ENCODE measurements at places on chromosomes 13 and 19. TPM values are rescaled to one million over a fixed set of nuclear protein-coding genes. Genes with fewer than 3 reads are reported as not detected.
A peak's percentile ranks its signal among the peaks of the same experiment; 100 is the strongest.

Gene PINLYP
- total RNA-seq, result 10.6 TPM

Gene MAU2
- total RNA-seq, result 47.8 TPM

Gene APBA3
- 28.1 TPM for total RNA-seq

Gene SWSAP1
- 3.0 TPM for total RNA-seq

Gene CAPN12
- total RNA-seq, result 9.6 TPM

GRCh38 chr19:824885-825284 lies 2.8 kb upstream of the AZU1 start:
- no peaks in the 10 kb centered on the region for H3K36me3 ChIP-seq
- peaks cover 7% of the 10 kb centered on the region for H3K4me1 ChIP-seq
- no peak for DNase-seq

GRCh38 chr13:97631158-97631557 lies 197.2 kb downstream of the RAP2A start:
- H3K4me3 ChIP-seq, result no peak overlapping the region
- no peak overlapping the region for H3K27ac ChIP-seq
- peak; percentile 53 for DNase-seq

- H3K27ac ChIP-seq, result peak overlapping the region; percentile 89
- peaks cover 67% of the 10 kb centered on the region for H3K27me3 ChIP-seq
- peaks cover 18% of the 10 kb centered on the region for H3K4me1 ChIP-seq
- H3K4me3 ChIP-seq, result peak overlapping the region; percentile 83
Measured at GRCh38 chr19:45677351-45678230, 9.6 kb downstream of the GIPR start.

DNA sequence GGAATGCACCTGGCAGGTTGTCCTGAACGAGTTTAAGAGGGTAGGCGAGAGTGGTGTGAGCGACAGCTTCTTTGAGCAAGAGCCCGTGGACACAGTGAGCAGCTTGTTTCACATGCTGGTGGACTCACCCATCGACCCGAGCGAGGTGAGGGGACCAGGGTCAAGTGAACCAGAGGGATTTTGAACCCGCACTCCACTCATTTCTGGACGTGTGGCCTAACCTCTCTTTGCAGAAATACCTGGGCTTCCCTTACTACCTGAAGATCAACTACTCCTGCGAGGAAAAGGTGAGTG lies 1.7 kb downstream of the CATSPERG start:
- peaks cover 3% of the 10 kb centered on the region for H3K27me3 ChIP-seq
- peaks cover 2% of the 10 kb centered on the region for H3K36me3 ChIP-seq
- DNase-seq, result no peak
- peaks cover 11% of the 10 kb centered on the region for H3K4me1 ChIP-seq

DNA sequence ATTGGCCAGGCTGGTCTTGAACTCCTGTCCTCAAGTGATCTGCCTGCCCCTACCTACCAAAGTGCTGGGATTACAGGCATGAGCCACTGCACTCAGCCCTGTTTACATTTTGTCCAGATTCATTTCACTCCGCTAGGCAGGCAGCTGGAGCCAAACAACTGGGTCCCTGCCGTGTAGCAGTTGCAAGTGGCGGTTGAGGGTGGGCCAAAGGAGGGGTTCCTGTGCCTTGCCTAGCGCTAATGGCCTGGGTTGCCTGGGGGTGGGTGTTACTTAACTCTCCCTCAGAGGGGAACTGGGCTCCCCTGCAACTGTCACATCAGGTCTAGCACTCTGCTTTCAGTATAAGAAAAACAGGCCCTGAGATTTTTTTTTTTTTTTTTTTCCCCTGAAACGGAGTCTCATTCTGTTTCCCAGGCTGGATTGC lies 7.4 kb downstream of the ACP5 start:
- H3K4me3 ChIP-seq, result no peak overlapping the region
- no peaks in the 10 kb centered on the region for H3K27me3 ChIP-seq
- no peak overlapping the region for H3K27ac ChIP-seq
- DNase-seq, result no peak

GRCh38 chr13:78460176-78460575 lies 143.2 kb downstream of the POU4F1 start:
- no peak overlapping the region for H3K4me3 ChIP-seq
- no peaks in the 10 kb centered on the region for H3K27me3 ChIP-seq
- H3K36me3 ChIP-seq, result no peaks in the 10 kb centered on the region
- H3K4me1 ChIP-seq, result no peaks in the 10 kb centered on the region
- H3K27ac ChIP-seq, result no peak overlapping the region

GRCh38 chr19:35107545-35107944 lies 8.1 kb upstream of the FXYD3 start:
- H3K4me1 ChIP-seq, result peaks cover 13% of the 10 kb centered on the region
- no peaks in the 10 kb centered on the region for H3K27me3 ChIP-seq
- no peak for DNase-seq
- H3K4me3 ChIP-seq, result no peak overlapping the region

- H3K27ac ChIP-seq, result no peak overlapping the region
- H3K27me3 ChIP-seq, result peaks cover 20% of the 10 kb centered on the region
- no peak for DNase-seq
- peaks cover 22% of the 10 kb centered on the region for H3K4me1 ChIP-seq
Measured at GRCh38 chr19:45253396-45254027, 2.4 kb downstream of the MARK4 start.

DNA sequence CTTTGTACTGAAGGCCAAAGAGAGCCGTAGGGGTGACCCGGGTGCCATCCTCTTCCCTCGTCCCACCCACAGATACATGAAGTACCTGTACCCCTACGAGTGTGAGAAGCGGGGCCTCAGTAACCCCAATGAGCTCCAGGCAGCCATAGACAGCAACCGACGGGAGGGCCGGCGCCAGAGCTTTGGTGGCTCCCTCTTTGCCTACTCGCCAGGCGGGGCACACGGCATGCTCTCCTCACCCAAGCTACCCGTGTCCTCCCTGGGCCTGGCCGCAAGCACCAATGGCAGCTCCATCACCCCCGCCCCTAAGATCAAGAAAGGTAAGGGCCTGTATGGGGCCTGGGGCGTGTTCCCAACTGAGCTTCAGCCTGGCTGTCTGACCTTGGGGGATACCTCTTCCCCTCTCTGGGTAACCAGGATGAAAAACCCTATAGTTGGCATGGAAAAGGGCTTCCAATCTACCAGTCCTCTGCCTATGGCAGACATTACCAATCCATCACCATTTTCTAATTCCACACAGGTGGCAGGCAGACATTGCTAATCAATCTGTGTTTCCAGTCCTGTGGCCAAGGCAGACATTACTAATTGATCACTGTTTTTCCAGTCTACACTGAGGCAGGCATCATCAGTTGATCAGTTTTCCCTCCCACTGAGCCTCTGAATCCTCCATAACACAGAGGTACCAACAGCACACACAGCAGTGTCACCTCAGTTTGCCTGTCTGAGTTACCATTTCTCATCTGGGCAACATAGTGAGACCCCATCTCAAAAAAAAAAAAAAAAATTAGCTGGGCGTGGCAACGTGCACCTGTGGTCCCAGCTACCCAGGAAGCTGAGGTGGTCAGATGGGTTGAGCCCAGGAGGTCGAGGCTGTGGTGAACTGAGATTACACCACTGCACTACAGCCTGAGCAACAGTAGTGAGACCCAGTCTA lies 19.1 kb upstream of the WDR18 start:
- no peak for DNase-seq
- peaks cover 9% of the 10 kb centered on the region for H3K4me1 ChIP-seq
- no peaks in the 10 kb centered on the region for H3K27me3 ChIP-seq

- H3K27ac ChIP-seq, result no peak overlapping the region
- H3K27me3 ChIP-seq, result peaks cover 46% of the 10 kb centered on the region
- DNase-seq, result peak; percentile 96
- H3K36me3 ChIP-seq, result no peaks in the 10 kb centered on the region
Measured at GRCh38 chr19:50204811-50205675, 1.6 kb downstream of the MYH14 start.

GRCh38 chr13:106918557-106918860 lies 350.6 kb upstream of the ARGLU1 start:
- no peak overlapping the region for H3K27ac ChIP-seq
- H3K4me1 ChIP-seq, result peaks cover 79% of the 10 kb centered on the region
- no peak for DNase-seq
- no peaks in the 10 kb centered on the region for H3K27me3 ChIP-seq
- H3K4me3 ChIP-seq, result peak overlapping the region; percentile 67

DNA sequence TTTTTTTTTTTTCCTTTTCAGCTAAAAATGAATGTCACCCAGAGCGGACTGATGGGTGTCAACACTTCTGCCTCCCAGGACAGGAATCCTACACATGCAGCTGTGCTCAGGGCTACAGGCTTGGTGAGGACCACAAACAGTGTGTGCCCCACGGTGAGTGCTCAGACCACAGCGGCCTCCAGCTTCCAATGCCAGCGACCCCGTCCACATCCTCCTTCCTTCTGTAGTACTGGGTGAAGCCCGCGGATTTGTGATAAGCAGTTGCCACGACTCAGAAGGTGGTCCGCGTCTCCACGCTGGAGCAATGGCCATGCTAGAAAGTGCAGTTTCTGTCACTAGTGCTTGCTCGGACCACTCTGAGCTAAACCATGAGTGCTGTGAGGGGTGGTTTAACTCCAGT lies 6.0 kb downstream of the PROZ start:
- H3K27ac ChIP-seq, result no peak overlapping the region
- H3K4me1 ChIP-seq, result peaks cover 11% of the 10 kb centered on the region
- H3K4me3 ChIP-seq, result no peak overlapping the region
- peaks cover 10% of the 10 kb centered on the region for H3K36me3 ChIP-seq

DNA sequence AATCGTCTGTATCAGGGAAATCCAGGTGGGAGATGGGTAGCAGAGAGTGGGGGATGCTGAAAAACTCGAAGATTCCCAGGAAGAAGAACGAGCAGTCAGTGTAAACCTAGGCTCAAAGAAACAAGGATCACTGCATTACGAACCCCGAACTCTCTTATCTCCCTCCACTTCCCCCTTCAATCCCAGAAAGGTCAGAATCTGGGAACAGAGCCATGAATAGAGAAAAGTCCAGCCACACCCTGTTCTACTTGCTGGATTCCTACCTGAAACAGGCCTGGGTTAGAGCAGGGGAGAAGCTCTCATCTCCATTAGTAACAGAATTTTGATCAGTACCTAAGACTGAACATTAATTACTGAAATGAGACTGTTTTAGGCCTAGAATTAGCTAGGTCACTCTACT lies 24.4 kb downstream of the EPSTI1 start:
- H3K27me3 ChIP-seq, result no peaks in the 10 kb centered on the region
- peaks cover 56% of the 10 kb centered on the region for H3K4me1 ChIP-seq
- no peak overlapping the region for H3K27ac ChIP-seq
- H3K36me3 ChIP-seq, result peaks cover 2% of the 10 kb centered on the region

DNA sequence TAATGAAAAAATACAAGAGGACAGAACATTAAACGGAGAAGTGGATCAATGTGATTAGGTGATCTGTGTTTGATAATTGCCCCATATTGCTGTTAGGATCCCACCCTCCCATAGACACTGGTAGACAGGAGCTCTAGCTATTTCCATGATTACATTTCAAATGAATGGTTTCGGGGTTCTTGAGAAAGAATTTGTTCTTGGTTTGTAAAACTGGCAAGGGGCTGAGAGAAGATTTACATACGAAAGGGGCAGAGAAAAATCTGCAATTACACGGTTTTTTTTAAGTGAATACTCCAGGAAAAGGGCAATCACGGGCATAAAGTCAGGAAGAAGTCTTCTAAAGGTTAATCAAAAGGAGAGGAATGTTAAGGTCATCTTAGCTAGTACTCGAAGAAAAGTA lies 2125.7 kb upstream of the PCDH20 start:
- H3K27me3 ChIP-seq, result peaks cover 78% of the 10 kb centered on the region
- no peak overlapping the region for H3K27ac ChIP-seq
- peaks cover 15% of the 10 kb centered on the region for H3K4me1 ChIP-seq
- DNase-seq, result no peak

GRCh38 chr13:50026788-50027473 lies 11.7 kb downstream of the KCNRG start:
- no peaks in the 10 kb centered on the region for H3K27me3 ChIP-seq
- H3K4me1 ChIP-seq, result peaks cover 5% of the 10 kb centered on the region
- peak overlapping the region; percentile 69 for H3K27ac ChIP-seq
- H3K4me3 ChIP-seq, result no peak overlapping the region
- no peaks in the 10 kb centered on the region for H3K36me3 ChIP-seq

DNA sequence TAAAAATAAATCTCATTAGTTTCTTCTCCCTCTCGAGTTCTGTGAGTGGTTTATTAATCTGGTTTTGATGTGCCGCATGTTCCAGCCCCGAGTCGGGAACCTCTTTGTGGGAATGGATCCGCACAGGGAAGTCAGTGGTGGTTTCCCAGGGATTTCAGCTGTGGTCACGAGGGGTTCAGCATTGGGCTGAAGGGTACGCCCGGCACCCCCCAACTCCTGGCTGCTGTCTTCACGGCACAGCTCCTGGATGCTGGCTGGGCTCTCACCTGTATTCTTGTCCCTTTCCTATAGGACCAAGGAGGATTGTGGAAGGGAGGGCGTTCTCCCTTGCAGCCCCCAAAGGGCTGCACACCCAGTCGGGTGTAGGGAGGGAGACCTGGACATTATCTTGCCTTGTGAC lies 167.8 kb downstream of the ZNF536 start:
- no peak for DNase-seq
- peaks cover 6% of the 10 kb centered on the region for H3K4me1 ChIP-seq
- peaks cover 4% of the 10 kb centered on the region for H3K36me3 ChIP-seq
- H3K4me3 ChIP-seq, result no peak overlapping the region
- H3K27me3 ChIP-seq, result no peaks in the 10 kb centered on the region

- H3K36me3 ChIP-seq, result peaks cover 21% of the 10 kb centered on the region
- H3K27ac ChIP-seq, result no peak overlapping the region
- DNase-seq, result peak; percentile 59
- H3K4me3 ChIP-seq, result no peak overlapping the region
- peaks cover 27% of the 10 kb centered on the region for H3K4me1 ChIP-seq
- peaks cover 6% of the 10 kb centered on the region for H3K27me3 ChIP-seq
Measured at GRCh38 chr19:15871570-15871969, 26.3 kb downstream of the CYP4F2 start.

GRCh38 chr19:35049456-35049855 lies 7.9 kb downstream of the HPN start:
- no peak overlapping the region for H3K27ac ChIP-seq
- H3K36me3 ChIP-seq, result peaks cover 9% of the 10 kb centered on the region
- peaks cover 21% of the 10 kb centered on the region for H3K4me1 ChIP-seq
- no peak for DNase-seq

- H3K4me1 ChIP-seq, result peaks cover 5% of the 10 kb centered on the region
- H3K4me3 ChIP-seq, result no peak overlapping the region
- H3K27ac ChIP-seq, result no peak overlapping the region
Measured at GRCh38 chr13:57191667-57192066, 24.7 kb downstream of the PRR20E start.

DNA sequence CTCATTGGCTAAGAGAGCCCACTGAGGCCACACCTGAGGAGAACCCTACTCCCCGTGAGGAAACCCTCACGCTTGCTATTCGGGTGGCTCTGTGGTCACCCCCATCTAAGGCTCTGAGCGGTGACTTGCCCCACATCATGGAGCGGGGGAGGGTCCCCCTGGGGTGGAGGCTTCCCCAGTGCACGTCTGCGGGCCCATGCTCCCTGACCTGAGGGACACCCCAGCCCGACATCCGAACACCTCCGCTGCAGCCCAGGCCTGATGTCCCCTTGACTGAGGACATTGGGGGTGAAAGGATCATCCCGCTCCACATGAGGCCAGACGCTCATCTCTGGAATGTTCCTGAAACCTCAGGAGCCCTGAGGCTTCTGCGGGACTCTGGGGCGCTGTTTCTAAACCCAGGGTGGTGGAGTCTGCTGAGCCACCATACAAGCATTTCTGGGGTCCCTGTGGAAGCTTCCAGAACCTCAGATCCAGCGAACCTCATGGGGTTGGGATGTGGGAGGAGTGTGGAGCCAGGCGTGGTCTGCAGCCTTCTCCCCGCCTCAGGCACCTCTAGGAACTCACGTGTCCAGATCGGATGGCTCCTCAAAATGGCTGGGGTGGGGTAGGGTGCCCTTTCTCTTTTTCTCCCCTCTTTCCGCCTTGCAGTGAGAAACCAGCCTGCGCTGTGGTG lies 19.9 kb downstream of the TMED1 start:
- no peak overlapping the region for H3K4me3 ChIP-seq
- H3K4me1 ChIP-seq, result no peaks in the 10 kb centered on the region
- peaks cover 23% of the 10 kb centered on the region for H3K36me3 ChIP-seq
- no peak for DNase-seq
- 0 out of 2 replicates have a peak overlapping the region, but pooled peaks have one; percentile 53 for H3K27ac ChIP-seq
- no peaks in the 10 kb centered on the region for H3K27me3 ChIP-seq

- no peak for DNase-seq
- peaks cover 3% of the 10 kb centered on the region for H3K36me3 ChIP-seq
- H3K27ac ChIP-seq, result no peak overlapping the region
- no peak overlapping the region for H3K4me3 ChIP-seq
Measured at GRCh38 chr13:66781241-66781640, 448.9 kb downstream of the PCDH9 start.

All from WTC11 (cell line).